ENCODE measurements at places on chromosomes 11 and 22.

DNA sequence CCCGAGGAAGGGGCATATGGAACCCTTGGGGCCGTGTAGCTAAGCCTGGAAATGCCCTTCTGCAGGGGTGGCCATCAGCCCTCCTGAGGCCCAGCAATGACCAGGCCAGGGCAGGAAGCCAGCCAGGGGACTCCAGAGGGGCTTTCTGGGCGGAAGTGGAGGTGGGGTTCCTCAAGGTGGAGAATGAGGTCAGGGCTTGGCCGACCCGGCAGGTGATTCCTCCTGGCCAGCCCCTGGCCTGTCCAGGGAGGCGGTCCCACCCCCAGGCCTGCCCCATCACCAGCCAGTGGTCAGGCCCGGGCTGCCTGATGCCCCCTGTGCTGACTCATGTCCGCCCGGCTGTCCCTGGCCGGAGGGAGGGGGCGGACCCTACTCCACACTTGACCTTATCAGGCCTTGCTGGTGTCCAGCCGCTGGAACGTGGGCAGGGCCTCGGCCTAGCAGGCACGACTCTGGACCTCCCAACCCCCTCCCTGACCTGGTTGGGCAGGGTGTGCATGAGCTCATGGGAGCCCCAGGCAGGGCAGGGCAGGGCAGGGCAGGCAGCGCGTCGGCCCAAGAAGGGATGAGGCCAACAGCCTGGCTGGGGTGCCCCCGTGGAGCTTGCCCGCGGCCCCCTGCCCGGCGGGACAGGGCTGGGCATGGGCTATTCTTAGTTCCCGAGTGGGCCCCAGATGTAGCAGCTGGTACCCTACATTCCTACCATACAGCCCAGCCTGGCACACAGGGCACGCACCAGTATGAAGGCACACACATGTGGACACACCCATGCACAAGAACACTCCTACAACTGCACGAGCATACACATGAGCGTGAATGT is 35.9 kb downstream of the RPL3 start:
- peak; percentile 52 for DNase-seq

DNA sequence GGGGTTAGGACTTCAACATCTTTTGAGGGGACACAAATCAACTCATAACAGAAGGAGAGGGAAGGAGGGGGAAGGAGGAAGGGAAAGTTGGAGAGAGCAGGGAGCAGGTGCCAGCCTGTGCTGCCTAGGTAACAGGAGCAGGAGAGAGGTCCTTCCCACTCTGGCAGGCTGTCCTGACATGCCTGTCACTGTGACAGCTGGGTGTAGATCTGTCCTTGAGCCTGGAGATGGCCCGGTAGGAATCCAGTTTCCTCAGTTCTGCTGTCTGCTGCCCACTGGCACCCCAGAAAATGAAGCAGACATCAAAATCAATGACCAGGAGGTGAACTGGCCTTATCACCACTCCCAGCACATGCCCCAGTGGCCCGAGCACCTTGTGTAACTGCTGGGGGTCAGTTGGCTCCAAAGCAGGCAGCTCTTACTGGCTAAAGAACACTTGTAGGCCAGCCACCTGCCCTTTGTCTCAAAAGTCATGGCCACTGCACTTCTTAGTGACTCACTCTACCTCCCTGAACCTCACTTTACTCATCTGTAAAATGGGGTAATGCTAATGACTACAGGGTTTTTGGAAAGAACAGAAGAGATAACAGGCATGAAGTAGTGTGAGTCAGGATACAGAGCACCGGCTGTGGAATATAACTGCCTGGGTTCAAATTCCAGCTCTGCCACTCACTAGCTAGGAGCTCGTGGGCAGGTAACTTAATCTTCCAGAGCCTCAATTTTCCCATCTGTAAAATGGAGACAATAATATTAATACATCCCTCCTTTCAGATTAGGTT is 8.0 kb upstream of the TSPAN18 start:
- no peak for DNase-seq

- DNase-seq: peak; percentile 24
These were observed 62.9 kb downstream of the GRK3 start for GRCh38 chr22:25627271-25627852.

GRCh38 chr11:29780756-29781155 is 236.1 kb downstream of the KCNA4 start:
- DNase-seq: no peak

DNA sequence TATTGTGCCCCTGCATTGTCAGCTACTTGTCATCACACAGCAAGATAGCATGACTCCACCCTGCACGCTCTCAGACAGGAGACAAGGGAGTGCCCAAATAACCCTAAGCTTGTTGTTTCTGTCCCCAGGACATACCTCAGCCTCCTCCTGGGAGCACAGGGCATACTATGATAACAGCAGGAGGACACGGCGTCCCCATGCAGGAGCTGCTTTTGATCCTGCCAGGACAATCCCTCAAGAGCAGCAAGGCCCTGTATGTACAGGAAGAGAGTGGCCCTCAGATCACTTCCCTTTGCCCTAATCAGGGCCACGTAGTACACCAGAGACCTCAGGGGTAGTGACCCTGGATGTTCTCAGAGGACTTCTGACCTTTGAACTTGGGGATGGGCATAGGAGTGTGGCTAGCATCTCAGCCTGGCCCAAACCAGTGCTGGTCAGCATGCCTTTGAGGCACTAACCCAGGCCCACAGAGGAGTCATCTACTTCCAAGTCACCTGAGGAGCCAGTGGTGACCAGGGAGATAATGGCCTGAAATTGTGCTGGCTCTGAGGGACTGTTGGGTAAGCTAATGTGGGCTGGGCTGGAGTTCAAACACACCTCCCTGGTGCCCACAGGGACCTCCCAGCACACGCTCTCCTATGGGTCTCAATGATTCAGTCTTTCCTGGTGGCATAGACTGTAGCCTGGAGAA is 9.2 kb downstream of the APOA4 start:
- DNase-seq: no peak

- peak; percentile 79 for DNase-seq
These were observed 8.4 kb downstream of the FAM118A start for GRCh38 chr22:45318168-45318557.

DNA sequence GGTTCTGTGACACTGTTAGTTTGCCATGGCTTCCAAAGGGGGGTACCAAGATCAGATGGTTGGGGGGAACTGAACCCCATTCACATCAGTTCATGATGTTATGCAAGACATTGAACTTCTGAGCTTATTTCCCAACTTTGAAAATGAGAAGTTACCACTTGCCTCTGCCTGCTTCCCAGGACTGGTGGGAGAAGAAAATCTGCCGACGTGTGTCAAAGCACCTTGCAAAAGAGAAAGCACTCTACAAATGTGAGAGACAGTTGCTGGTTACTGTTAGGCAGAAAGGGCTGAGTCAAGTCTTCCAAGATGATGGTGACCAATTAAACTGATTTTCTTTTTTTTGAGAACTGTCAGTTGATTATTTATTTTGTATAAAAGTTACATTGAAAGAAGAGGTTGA is 45.6 kb downstream of the SMCO4 start:
- DNase-seq: no peak

- no peak for DNase-seq
These were observed 1388.7 kb downstream of the BRD1 start for GRCh38 chr22:48438800-48439559.

GRCh38 chr11:104917271-104918112 is 19.2 kb upstream of the CASP12 start:
- DNase-seq: no peak

DNA sequence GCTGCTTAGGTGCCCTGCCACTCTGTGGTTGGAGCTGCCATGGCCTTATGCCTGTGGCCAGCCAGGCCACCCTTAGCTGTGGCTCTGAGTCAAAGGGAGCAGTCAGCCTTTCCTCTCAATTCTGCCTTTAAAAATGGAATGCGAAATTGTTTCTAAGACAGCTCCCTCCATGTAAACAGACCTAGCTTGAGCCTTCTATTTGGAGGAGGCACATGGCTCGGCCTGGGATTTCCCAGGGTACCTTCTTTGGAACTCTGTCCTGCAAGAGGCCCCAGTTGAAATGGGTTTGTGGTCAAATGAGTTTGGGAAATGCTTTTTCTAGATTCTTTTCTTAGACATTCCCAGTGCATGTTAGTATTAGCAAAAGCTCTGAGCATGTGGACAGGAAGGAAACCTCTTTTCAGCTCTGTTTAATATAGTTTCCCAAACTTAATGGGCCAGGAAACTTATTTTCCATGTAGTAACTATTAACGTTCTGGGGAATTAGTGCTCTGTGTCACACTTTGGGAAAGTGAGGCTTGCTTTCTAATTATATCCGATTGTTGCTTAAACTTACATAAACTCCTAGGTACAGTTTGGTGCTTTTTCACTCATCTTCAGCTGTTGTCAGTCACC is 7.8 kb downstream of the PHOX2A start:
- DNase-seq: no peak

DNA sequence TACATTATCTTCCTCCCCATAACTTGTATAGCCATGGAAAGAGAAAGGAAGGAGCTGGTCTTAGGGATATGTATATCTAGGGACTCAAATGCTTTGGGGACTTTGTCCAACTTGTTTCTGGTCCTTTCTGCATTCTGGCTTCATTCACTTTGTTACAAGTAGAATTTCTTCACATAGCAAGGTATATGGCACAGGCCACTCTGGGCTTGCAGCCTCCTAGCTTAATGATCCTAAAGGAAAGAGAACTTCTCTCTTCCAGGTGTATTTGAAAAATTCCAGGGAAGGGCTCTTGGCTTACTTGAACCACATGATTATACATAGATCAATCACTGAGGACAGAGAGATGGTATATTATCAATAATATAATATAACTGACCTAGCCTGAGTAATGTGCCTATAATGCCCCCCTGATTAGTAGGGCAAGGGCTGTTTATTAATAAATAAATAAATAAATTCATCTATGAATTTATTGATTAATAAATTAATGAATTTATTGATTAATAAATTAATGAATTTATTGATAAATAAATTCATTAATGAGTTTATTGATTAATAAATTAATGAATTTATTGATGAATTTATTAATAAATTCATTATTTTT is 48.2 kb upstream of the CEP295 start:
- DNase-seq: no peak

DNA sequence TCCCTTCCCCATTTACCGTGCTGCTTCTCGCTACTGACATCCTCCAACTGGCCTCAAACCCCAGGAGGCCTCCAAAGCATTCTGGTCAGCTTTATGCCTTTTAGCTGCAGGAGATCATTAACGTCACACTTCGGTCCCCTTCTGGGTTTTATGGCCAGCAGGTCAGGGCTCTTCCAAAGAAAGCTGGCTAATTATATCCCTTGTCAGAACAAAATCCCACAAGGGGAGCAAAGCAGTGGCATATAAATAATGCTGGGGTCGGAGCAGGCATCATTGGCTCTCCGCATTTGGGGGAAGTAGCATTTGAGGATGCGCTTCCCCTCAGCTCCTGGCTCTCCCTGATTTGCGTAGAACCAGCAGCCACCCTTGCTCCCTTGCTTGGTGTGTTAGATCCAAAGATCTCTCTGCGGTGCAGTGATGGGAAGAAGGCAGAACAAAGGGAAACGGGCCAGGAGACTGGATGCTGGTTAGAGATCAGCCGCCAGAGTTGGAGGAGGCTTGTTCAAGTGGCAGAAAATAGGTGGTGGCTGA is 117.4 kb downstream of the DBX1 start:
- DNase-seq: no peak

GRCh38 chr11:68370211-68371111 is 58.1 kb downstream of the LRP5 start:
- no peak for DNase-seq

All from mammary epithelial cell (primary cell).